T47D (cell line): ENCODE measurements at places on chromosomes 2 and 18.

DNA sequence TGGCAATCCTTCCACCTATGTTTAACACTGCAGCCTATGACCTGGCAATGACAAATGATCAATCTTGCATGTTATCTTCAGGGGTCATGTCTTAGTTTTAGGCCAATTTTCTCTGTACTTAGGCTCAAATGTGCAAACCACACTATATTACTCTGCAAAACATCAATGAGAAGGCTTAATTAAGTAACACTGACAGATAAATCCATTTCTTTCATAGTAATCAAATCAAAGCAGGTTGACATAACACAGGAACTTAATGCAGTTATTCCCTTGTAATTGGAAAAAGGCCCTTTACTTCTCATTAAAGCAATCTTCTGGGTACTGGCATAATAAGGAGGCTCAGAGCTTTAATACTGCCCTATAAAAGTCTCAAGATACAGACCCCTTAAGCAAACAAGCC is 114.4 kb downstream of the TCF4 start:
- no peak for DNase-seq

- no peak for DNase-seq
These were observed 366.8 kb upstream of the SALL3 start for GRCh38 chr18:78612801-78613200.

GRCh38 chr18:79687806-79688205 is 8.2 kb downstream of the CTDP1 start:
- DNase-seq, result no peak

- DNase-seq, result no peak
These were observed 595.1 kb downstream of the MBD2 start for GRCh38 chr18:53629337-53629736.

DNA sequence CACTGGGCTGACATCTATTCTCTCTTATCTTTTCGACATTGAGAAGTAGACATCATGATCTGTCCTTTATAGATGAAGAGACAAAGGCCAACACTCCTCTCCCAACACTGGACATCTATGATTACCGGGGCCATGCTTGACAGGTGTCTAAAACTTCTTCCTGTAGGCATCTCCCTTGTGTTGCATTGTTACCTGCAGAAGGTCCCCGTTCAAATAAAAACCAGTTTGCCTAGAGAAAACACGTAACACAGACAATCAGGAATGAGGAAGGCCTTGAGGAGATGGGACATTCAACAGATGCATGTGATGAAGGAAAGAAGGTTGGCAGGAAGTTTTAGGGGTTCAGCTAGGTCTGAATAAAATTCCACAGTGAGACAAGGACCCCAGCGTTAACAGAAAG is 70.8 kb upstream of the ST8SIA3 start:
- DNase-seq, result peak; percentile 53

DNA sequence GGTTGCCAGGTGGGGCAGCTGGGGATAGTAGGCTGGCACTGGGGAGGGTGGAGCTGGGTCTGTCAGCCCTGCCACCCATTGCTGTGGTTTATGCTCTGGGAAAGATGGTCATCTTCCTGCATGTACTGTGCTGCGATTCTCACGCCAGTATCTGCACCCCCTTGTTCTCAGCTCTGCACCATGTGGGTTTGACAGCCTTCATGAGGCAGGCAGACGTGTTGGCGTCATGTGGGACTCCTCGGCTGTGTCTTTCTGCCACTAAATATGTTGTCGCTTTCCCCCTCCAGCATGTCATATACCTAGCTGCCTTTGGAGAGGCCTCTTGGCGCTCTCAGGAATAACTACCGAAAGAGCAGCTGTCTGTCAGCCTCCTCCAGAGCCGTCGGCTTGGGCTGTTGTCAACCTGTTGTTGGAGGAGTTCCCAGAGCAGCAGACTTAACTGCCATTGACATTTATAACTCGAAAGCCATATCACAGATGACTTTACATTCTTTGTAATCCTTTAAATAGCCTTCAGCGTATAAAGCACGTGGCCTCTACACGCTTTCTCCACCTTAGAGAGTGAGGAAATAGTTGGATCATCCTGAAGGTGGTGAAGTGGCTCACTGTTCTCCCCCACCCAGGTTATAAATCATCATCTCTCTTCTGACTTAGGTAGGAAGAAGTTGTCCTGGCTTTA is 80.4 kb upstream of the MGAT5 start:
- no peak for DNase-seq

DNA sequence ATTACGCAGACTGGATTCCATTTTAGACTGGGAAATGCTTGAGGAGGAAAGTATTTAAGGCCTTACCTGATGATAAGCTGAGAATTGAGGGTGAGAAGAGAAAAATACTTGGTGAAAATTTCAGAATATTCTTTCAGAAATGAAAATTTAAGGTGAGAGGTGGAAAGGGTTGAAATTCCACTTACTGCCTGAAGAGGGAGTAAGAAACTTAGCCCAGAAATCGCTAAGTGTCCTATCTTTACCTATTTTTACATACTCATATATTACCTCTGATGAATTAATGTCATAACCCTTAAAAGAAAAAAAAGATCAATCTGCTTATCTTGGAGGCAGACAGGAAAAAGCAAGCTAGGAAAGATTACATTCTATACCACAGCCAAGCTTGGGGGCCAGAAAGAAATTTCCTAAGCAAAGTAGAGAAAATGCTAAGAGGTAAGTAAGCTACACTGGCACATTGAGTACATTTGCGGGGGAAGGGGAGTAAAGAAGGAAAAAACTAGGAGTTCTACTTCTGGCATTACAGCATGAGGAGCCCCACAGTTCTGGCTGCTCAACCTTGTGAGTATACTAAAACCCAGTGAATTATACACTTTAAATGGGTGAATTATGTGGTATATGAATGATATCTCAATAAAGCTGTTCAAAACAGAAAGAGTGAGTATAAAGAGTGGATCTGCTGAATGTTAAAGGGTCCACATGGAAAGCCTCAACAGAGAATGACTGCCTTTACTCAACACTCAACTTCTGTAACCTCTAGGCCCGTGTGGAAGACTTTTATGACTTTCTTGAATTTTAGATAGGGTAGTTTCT is 33.8 kb downstream of the SMC6 start:
- DNase-seq, result peak; percentile 3

GRCh38 chr2:98869870-98870269 is 66.2 kb downstream of the CRACDL start:
- peak; percentile 95 for DNase-seq

- DNase-seq, result no peak
These were observed 125.5 kb downstream of the MC4R start for GRCh38 chr18:60247103-60247502.

GRCh38 chr18:8140841-8141501 is 468.3 kb upstream of the RAB12 start:
- no peak for DNase-seq

- DNase-seq, result no peak
These were observed 78.7 kb downstream of the USP40 start for GRCh38 chr2:233487748-233488345.

- no peak for DNase-seq
These were observed 7.2 kb downstream of the RND3 start for GRCh38 chr2:150480241-150480640.

DNA sequence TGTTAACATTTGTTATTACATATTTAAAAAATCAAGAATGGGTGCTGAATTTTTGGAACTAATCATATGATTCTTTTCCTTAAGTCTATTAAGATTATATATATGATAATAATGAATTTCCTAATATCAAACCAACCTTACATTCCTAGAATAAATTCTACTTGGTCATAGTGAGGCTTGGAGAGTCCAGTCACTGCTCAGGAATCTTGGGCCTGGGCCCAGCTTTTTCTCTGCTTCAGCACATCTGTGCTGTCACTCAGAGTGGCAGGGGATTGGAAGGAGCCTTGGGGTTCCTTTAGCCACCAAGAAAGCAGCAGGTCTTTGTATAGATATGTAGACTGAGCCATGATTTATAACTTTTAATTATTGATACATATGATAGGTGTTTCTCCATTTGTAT is 19.9 kb upstream of the ZAP70 start:
- DNase-seq, result no peak

DNA sequence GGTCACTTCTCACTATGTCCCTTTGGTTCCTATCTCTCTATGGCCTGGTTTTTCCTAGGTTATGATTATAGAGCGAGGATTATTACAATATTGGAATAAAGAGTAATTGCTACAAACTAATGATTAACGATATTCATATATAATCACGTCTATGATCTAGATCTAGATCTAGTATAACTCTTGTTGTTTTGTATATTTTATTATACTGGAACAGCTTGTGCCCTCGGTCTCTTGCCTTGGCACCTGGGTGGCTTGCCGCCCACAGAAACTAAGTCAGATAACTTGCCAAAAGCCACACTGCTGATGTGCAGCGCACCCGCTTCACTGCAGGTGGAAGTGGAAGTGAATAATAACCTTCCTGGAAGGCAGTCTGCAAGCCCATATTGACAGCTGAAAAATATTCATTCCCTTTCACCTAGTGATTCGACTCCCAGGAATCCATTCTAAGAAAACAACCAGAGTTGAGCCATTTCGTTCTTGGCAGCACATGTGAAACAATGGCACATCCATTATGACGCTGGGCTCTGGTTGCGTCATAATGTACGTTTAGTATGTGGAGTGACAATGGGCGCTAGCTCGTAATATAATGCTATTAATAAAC is 725 bp upstream of the ANKRD53 start:
- DNase-seq, result no peak

GRCh38 chr2:55355451-55355850 is 64.2 kb downstream of the CCDC88A start:
- DNase-seq, result no peak

GRCh38 chr2:33015421-33016142 is 68.8 kb downstream of the LTBP1 start:
- DNase-seq, result no peak

- no peak for DNase-seq
These were observed 1.2 kb downstream of the ICOS start for GRCh38 chr2:203937788-203938187.

DNA sequence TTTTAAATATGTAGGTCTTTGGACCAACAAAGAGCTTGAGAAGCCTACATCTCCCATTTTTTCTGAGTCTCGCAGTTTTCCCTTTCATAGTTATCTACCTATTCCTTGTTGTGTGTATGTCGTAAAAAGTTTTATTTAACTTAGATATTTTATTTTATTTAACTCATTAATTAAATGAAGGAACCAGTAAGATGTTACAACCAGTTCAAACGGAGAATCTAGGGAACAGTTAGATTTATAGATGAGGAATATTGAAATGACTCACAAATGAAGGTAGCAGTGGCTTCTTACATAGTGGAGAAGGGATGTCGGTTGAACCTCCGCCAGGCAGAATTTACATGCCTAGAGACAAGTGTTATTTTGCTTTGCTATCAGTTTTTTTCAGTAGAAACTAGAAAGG is 48.5 kb upstream of the ZNF638 start:
- DNase-seq, result no peak

GRCh38 chr2:14015113-14015630 is 617.3 kb upstream of the LRATD1 start:
- no peak for DNase-seq

GRCh38 chr2:204860274-204860673 is 315.0 kb downstream of the PARD3B start:
- no peak for DNase-seq

- no peak for DNase-seq
These were observed 123.3 kb downstream of the SETBP1 start for GRCh38 chr18:44804033-44804432.

DNA sequence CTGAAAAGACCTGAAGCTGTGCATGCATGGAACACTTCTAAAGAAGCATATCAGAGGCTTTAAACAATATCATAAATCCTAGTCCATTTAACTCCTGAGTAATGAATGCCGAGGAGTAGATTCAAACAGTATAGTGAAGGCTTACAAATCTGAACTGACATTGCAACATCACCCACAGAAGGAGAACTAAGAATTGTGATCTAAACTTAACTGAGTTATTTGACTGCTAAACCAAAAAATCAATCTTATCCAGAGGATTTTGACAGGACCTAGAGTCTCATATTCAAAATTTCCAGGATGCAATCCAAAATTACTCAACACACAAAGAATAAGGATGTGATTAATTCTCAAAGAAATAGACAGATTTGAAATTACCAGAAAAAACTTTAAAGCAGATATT is 181.0 kb downstream of the SLC39A10 start:
- DNase-seq, result no peak
